Muscle of arm (tissue), 14 donors: ENCODE measurements at places on chromosomes 6 and 20. TPM values are rescaled to one million over a fixed set of nuclear protein-coding genes. Genes with fewer than 3 reads are reported as not detected.
A peak's percentile ranks its signal among the peaks of the same experiment; 100 is the strongest.

DNA sequence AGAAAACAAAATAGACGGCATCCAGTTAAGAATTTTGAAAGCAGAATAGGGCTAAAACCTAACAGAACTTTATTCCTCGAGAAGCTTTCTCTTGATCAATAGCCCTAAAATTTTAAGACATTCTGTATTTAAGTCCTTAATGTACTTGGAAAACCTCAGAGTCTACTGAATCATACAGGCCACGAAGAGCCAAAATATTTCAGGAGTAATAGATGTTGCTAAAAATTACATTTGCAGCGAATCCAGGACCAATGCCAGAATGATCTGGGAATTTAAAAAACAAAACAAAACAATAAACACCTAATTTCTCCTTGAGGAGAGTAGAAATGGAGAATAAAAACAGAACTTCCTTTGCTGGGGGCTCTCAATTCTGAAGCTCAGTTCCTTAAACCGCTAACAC is 23.3 kb downstream of the ATXN1 start:
- no peak for DNase-seq

DNA sequence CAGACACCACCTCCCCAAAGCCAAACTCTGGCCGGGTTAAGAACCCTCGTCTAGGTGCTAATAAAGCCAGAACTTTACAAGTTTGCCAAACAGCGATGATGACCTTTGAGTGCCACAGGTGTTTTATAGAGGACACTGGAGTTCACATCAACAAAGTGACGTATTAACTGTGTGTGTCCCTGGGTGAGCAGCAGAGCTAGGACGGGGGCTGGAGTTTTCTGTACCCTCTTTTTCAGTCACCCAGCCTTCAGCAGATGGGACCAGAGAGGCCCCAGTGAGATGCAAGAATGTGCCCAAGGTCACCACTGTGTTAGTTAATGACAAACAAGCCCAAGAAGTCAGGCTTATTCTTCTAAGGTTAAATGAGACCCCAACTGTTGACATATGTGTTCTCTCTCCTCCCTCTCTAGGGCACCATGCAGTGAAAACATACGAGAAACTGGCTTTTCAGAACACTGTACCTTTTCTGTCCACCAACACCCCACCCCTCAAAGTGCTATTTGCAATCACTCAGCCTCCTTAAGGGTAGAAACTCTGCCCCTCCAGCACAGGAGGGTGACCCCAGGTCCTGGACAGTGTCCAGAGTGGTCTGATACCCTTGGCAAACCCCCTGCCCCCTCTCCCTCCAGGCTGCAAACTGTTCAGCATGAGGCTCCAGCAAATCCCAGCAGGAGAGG is 5.2 kb downstream of the SDC4 start:
- DNase-seq, result no peak

DNA sequence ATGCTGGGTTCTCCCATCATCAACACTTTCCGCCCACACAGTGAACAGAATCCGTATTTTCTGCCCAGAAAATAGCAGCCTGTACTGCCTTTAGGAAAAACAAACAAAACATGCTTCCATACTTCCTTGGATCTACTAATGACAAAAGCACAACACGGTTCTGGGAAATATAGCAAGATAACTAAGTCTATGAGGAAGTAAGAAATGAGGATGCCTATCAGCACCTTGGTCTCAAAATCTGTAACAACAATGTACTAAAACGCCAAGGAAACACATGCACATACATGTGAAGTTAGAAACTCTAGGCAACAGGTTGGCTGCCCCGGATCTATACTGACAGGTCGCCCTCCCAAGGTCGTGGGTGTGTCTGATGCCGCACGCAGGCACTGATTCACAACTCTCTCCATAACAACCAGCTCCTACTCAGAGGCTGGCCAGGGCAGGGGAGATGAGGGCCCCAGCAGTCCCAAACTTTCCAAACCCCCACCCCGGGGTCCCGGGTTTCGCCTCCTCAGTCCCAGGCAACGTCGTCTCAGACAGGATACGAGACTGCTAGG is 710 bp downstream of the BTBD9 start:
- no peak for DNase-seq

- DNase-seq, result no peak
These were observed 74.5 kb downstream of the HUS1B start for GRCh38 chr6:582370-582769.

DNA sequence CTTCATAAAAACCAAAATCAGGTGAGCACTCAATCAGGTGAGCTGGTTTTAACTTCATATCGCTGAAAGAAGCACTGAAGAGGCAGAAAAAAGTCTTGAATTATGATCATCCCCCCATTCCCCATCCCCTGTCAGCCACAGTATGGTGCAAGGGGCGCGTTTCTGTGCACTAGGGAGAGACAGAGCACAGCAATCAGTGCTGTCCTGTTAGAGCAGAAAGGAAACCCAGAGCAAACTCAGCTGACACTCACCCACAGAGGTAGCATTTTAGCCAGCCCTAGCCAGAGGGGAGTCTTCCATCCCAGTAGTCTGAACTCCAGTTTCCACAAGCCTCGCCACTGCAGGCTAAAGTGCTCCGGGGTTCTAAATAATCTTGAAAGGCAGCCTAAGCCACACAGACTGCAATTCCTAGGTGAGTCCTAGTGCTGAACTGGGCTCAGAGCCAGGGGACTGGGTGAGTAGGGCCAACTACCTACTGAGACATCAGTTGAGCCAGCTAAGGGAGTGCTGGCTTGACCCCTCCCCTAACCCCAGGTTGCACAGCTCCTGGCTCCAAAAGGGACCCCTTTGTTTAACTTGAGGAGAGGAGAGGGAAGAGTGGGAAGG is 1352.6 kb upstream of the GJE1 start:
- DNase-seq, result no peak

- no peak for DNase-seq
These were observed 115.9 kb downstream of the LY86 start for GRCh38 chr6:6704103-6705060.

DNA sequence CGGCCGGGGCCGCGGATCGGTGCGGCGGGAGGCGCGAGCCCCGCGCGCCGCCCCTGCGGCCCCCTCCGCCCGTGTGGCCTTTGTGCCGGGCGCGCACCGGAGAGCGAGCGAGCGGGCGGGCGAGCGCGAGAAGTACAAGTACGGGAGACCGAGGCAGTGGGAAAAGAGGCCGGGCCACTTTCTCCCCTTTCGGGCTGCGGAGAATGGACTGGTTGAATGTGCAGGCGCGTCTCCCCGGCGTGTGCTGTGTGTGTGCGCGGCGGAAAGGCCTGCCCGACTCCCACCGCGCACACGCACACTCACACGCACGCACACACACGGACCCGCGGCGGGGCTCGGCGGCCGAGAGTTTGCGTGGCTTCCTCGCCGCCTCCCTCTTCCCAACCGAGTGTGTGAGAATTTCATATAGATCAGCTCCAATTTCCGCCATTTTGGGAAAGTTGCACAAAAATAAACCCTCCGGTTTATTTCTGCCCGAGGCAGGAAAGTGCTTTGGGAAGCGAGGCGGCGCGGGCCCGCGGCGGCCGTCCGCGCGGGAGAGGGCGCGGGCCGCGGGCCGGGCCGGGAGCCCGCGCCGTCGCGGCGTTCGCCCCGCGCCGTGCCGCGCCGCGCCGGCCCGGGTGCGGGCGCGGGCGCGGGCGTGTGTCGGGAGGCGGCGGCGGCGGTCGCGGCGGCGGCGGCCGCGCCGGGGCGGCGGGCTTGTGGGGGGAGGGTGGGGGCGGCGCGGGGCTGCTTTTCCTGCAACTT is 1.1 kb downstream of the L3MBTL3 start:
- DNase-seq, result peak; percentile 30

- DNase-seq, result no peak
These were observed 175.5 kb downstream of the ATXN1 start for GRCh38 chr6:16585805-16586204.

GRCh38 chr6:84774157-84774984 is 10.0 kb upstream of the TBX18 start:
- DNase-seq, result no peak

- no peak for DNase-seq
These were observed 71.5 kb downstream of the SASH1 start for GRCh38 chr6:148414092-148414489.

DNA sequence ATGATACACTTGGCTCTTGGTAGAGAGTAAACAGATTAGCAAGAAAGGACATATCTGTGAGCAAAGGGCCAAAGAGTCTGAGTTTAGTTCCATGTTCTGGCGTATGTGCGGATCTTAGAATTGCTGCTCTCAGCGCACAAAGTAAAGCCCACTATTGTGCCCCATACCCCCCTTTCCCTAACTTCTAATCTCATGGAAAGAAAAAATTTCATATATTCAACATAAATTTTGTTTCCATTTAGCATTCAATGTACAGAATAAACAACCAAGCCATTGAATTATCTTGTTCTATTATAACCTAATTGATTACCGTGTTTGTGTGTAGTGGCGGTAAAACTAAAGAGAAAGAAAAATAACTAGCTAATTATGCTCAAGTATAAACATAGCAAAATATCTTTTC is 30.5 kb downstream of the FILIP1 start:
- DNase-seq, result no peak

- DNase-seq, result no peak
These were observed 318.4 kb upstream of the MOCS1 start for GRCh38 chr6:40252531-40253258.

DNA sequence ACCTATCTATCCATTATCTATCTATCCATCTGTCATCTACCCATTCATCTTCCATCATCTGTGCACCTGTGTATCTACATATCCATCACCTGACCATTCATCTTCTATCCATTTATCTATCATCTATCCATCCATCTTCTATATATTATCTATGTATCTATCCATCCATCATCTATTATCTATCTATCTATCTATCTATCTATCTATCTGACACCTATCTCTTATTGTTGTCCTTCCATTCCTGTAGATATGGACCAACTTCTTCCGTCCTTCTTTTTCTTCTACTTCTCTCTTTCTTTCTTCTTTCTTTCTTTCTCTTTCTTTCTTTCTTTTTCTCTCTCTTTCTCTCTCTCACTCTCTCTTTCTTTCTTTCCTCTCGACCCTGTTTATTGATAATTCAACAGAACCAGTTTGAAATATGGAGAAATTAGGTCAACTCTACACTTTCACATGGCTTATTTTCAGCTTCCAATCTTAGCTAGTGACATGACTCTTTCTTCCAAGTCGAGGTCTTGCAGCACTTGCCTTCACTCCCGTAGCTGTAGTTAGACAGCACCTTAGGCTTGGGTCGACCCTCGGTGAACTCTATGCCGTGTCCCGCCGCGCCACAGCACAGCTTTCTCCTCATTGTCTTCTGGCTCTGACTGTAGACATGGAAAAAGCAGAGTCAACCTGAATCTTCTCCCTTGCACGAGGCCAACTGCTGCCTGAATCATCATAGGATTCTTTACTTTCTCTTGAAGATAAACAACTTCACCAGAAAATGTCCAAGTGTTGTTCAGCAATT is 110.4 kb upstream of the EXOC2 start:
- DNase-seq, result no peak

Gene NNAT
- 309 TPM for polyA plus RNA-seq

GRCh38 chr6:170186006-170186935 is 104.6 kb downstream of the DLL1 start:
- no peak for DNase-seq

Gene PDYN
- polyA plus RNA-seq, result not detected

DNA sequence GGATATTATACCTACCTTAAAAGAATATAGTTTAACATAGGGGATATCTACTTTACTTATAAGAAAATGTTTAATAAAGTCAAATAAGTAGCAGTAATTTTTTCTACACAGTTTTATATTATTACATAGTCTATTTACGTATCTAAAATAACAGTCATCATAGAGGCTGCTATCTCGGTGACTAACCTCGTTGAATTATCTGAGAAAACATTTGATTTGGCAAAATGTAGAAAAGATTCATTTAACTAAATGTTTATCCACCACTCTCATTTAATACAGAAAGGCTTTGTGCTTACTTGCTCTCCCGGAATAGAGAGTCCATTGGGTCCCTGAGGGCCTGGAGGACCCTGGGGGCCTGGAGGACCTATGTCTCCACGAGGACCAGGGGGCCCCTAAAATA is 103.6 kb downstream of the COL12A1 start:
- DNase-seq, result no peak

Gene HLA-DRB5
- 1.1 TPM for polyA plus RNA-seq

DNA sequence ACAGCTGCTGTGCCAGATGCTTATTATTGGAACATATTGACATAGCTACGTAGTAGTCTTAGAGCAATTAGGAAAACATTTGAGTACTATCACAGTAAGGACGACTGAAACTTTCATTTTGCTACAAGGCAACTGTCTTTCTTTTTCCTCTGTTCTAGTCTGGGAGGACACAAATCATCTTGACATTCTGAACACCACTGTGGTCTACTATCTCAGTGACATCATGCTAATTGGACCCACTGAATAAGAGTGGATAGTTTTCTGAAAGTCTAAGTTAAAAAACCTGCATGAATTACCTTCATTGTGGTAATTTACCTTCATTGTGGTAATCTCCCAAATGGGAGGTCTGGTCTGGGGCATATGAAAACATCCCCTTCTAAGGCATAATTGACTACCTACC is 163.3 kb upstream of the MOCS1 start:
- DNase-seq, result no peak

DNA sequence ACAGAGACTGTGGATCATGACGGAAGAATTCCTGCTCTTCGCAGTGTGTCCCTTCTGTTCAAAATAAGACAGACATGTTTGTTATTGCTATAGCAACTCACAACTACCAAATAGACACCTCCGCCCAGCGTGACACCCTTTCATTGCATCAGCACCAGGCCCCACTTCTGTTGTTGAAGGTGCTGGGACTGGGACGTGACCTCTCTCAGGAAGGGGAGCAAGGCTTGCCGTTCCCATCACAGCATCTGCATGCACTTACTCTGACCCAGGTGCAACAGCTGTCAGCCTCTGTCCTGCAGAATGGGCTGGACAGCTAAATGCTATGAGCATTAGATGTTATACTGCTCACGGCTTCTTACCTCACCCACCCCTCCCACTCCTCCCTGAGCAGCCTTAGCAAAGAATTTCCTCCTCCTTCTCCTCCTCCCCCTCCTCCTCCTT is 94.1 kb downstream of the DACT2 start:
- DNase-seq, result peak; percentile 76

Gene HNF4A
- 0.05 TPM for polyA plus RNA-seq

Gene NCOA6
- 30.2 TPM for polyA plus RNA-seq
